ENCODE measurements at places on chromosomes 1 and 21.

GRCh38 chr21:29082046-29082815 is 8.8 kb upstream of the CCT8 start:
- no peak for DNase-seq

DNA sequence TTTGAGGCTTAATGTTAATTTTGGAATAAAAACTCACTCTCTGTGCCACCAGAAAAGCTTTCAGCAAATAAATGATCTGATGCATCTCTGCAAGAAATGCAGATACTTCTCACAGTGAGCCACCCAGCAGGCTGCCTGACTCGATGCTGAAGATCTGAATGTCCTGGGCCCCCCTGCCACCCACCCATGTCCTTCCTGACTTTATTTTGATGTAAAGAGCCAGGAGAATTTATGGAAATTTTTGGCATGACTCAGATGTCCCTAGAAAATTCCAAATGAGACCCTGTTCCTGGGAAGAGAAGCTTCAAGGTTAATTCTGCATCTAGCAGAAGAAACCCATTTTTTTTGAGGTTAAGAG is 62.8 kb upstream of the COA6 start:
- DNase-seq: no peak

- DNase-seq: no peak
Measured at GRCh38 chr1:204503122-204503912, 8.7 kb upstream of the PIK3C2B start.

DNA sequence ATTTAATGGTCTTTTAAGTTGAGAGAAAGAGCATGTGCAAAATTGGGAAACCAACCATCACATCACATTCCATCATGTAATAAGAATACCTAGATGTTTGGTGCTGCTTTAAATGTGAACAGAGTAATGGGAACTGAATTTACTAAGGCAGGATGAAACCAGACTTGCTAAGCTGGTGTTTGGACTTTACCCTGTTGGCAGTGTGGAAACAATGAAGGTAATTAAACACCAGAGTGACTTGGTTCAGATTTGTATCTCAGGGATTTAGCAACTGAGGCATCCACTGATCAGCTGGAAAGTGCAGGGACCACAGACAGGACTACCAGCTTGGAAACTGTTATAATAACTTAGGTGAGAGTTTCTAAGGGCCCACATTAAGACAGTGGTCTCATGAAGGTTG is 263.4 kb downstream of the OLFM3 start:
- no peak for DNase-seq

DNA sequence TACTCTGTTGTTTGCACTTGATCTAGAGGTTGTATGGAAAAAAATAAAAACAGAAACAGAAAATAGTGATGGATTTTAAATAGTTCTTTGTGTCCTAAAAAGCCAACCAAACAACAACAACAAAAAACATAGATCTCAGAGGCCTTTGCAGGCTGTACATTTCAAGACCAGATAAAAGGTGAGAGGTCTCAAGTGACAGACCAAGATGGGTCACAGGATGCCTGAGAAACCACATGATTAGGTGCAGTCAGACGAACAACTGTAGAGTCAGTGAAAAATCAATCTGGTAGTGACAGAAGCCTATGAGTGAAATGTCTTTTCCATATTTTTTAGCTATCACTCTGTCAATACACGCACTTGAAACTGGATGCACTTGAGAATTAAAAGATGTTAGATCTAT is 193.5 kb upstream of the SAMSN1 start:
- no peak for DNase-seq

- peak; percentile 91 for DNase-seq
Measured at GRCh38 chr1:239212811-239213220, 173.6 kb upstream of the CHRM3 start.

DNA sequence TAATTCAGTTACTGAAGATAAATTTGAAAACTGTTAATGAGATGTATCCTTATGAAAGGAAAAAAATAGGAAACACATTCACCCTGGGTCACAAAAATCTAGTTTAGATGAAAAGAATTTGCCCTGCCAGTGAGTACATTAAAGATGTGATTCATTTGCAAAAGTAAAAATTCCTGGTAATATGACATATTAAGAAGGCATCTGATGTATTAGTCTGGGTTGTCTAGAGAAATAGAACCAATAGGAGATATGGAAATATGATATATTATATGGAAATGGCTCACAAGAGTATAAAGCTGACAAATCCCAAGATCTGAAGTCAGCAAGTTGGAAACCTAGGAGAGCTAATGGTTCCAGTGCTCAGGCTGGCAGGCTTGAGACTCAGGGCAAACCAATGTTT is 153.8 kb downstream of the MRPL39 start:
- DNase-seq: no peak
